H4 (cell line): ENCODE measurements at places on chromosomes 6 and 20.

DNA sequence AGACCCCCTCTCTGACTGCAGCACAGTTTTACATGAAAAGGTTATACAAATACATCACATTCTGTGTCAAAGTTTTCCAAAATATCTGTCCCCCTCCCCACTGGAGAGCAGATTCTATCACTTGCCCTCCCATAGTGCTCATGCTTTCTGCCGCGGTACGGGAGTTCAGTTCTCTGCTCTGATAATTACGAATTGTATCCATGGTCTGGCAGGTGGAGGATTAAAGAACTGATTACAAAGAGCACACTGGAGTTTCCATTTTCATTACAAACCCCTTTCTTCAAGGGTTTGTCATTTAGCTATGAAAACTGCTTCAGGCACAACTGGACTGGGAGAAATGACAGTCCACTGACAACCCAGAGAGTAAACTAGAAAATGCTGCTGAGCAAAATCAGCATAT lies 166.0 kb downstream of the PDSS2 start:
- no peak for DNase-seq

- DNase-seq, result no peak
Measured at GRCh38 chr6:44129841-44130322, 2.5 kb downstream of the TMEM63B start.

- no peak for DNase-seq
Measured at GRCh38 chr6:154304191-154304590, 52.4 kb downstream of the IPCEF1 start.

- peak; percentile 34 for DNase-seq
Measured at GRCh38 chr20:6940048-6940447, 172.6 kb downstream of the BMP2 start.

- DNase-seq, result no peak
Measured at GRCh38 chr6:167588181-167588919, 238.4 kb upstream of the AFDN start.
